ACHN (cell line): ENCODE measurements at places on chromosomes 6 and 20.
A peak's percentile ranks its signal among the peaks of the same experiment; 100 is the strongest.

DNA sequence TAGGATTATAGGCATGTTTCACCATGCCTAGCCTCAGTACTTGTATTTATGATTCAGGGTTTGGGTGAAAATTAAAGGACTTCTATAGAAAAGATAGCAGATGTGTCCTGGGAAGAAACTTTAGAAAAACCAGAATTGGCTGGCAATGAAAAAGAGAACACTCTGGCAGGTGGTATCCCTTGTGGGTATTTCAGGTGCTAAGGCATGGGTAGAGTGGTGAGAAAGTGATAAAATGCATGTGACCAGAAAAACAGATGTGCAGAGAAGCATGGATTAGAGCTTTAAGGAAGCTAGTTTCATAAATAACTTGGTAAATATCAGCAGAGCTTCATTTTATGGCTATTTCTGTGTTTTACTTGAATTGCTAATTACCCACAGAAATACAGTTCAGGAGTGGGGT is 622.2 kb downstream of the DOK5 start:
- DNase-seq, result no peak

DNA sequence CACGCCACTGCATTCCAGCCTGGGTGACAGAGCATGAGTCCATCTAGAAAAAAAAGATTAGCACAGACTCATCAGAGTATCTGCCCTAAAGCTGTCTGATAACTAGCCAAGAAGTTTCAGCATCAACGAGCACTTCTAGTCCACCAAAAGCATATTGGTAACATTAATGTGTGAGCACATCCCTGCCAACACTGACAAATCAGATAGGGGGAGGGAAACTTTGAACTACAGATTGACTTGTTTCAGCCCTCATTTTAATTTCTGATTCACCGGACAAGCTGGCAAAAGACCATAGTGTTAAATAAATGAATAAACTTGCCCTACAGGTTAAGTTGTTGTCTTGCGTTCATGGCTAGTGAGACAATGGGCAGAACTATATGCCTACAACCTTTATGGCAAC is 7.7 kb upstream of the SEC63 start:
- DNase-seq, result no peak

DNA sequence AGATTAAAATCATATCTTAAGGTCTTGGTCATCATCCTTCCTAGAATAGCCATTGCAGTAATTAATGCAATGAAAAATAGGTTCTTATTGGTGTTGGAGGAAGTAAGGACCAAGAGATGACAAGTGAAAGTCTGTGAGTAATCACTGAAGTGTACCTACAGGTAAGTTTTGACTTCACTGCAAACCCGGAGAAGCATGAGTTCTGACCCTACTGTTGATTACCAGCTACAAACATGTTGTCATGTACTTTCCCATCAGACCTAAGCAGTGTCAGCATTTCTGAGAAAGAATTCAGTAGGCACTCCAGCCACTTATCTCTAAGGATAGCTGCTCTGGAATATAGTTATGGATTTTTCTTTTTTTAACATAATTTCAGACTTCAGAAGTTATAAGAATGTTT is 280.9 kb downstream of the ZFAND3 start:
- DNase-seq, result no peak

GRCh38 chr20:9392892-9393857 is 121.2 kb upstream of the LAMP5 start:
- DNase-seq, result peak; percentile 58

- no peak for DNase-seq
These were observed 15.3 kb downstream of the TLDC2 start for GRCh38 chr20:36891211-36891610.

- no peak for DNase-seq
These were observed 25.4 kb downstream of the VEGFA start for GRCh38 chr6:43795421-43795820.

GRCh38 chr20:57709823-57710799 is at the start of gene PMEPA1:
Gene PMEPA1, minus strand, starts transcription at chr20:57710015. Its CDS starts 433 bp downstream, at chr20:57709582.
- DNase-seq, result peak; percentile 92

GRCh38 chr6:99606656-99607415 is at the start of gene PRDM13:
Gene PRDM13, plus strand, starts transcription at chr6:99606833. Its CDS starts 202 bp downstream, at chr6:99607035.
- no peak for DNase-seq

GRCh38 chr6:141259807-141260206 is 872.9 kb upstream of the GJE1 start:
- no peak for DNase-seq

- peak; percentile 7 for DNase-seq
These were observed 120.9 kb downstream of the COL12A1 start for GRCh38 chr6:75084872-75085381.

DNA sequence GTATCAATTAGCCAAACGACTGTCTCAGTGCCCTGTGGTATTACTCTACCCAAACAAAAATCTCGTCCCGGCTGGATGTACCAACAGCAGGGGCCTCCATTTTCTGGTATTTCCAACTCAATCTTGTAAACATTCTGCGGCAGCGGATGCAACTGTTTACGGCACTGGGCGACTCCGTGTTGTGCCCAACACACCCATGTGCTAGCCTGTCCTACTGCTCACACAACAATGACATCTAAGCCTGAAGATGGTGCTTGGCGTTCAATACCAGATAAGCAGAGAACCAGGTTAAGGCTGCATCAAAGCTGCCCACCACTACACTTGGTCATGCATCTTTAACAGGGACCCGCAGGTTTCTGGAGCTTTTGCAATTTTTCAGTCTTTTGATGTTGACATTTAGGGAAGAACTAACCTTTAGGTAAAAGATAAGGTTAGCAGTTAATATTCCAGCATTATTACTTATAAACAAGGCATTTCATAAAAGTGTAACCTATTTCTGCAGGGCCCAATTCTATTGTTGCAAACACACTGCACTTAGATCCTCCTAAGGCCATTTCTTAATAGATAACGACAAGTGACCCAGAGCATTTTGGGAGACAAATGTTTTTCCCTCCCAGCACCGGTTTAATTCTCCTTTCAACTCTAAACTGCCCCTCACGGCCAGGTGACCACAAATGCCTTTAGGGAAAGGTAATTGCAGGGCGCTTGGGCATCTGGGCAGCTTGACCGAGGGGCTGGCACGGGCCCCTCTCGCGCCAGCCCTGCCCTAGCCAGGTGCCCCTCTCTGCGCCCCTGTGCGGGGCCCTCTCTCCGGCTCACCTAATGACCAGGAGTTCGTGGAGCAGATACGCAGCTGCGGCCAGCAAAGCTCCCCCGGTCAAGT is 945 bp downstream of the FAXC start:
- DNase-seq, result peak; percentile 18
